Bronchial epithelial cell (primary cell): ENCODE measurements at places on chromosomes 3 and 15. TPM values are rescaled to one million over a fixed set of nuclear protein-coding genes. Genes with fewer than 3 reads are reported as not detected.

CLCN2 gene
- total RNA-seq: 2.0 and 2.1 TPM in 2 replicates

SLC2A2 gene
- total RNA-seq: not detected in 2 replicates

GRCh38 chr3:95719481-95719880 is 1094.9 kb upstream of the EPHA6 start:
- DNase-seq: no peak

GRCh38 chr3:66036586-66037148 is 2.1 kb downstream of the MAGI1 start:
- DNase-seq: no peak

GRCh38 chr3:66418475-66418931 is 82.3 kb downstream of the LRIG1 start:
- peak; percentile 40 for DNase-seq

- DNase-seq: no peak
Measured at GRCh38 chr3:28173836-28174235, 67.6 kb upstream of the CMC1 start.

- no peak for DNase-seq
Measured at GRCh38 chr3:194443901-194444300, 42.9 kb downstream of the ATP13A3 start.
